ENCODE measurements at places on chromosomes 3 and 15.

DNA sequence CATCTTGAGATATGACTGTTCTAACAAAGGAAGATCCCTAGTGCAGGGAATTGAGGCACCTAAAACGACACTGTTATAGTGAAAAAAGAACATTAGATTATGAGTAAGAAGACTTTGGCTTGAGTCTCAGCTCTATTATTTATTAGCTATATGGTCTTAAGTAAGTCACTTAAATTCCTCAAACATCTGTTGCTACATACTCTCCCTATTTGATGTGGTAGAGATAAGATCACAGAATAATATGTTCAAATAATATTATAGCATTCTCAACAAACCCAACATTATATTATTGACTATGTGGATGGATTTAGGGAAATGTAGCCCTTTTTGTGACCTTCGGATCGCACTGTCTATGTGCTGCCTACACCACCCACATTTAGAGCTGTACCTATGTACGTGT is 136.9 kb downstream of the P2RY1 start:
- DNase-seq: no peak

- DNase-seq: no peak
These were observed 7.4 kb downstream of the A4GNT start for GRCh38 chr3:138124706-138125355.

- DNase-seq: no peak
These were observed 124.1 kb upstream of the MME start for GRCh38 chr3:154955907-154956533.

DNA sequence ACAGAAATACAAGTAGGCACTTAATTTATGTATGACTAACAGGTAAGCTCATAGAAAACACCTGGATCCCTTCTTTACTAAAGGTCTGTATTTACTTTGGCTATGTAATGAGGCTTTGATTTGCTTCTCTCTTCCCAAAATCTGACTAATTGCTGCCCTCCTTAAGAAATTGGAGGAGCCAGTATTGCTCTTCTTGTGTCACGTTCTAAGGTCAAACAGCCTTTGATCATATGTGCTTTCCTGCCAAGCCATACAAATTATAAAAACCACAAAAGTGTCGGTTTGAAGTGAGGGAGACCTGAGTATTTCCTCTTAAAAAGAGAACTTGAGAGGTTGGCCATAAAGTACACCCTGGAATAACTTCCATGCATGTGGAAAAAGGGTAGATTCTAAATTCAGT is 112.1 kb upstream of the MB21D2 start:
- no peak for DNase-seq

- DNase-seq: no peak
These were observed 43.0 kb upstream of the MEIS2 start for GRCh38 chr15:37143351-37143750.

- no peak for DNase-seq
These were observed 403.8 kb upstream of the GBE1 start for GRCh38 chr3:82165266-82165665.

DNA sequence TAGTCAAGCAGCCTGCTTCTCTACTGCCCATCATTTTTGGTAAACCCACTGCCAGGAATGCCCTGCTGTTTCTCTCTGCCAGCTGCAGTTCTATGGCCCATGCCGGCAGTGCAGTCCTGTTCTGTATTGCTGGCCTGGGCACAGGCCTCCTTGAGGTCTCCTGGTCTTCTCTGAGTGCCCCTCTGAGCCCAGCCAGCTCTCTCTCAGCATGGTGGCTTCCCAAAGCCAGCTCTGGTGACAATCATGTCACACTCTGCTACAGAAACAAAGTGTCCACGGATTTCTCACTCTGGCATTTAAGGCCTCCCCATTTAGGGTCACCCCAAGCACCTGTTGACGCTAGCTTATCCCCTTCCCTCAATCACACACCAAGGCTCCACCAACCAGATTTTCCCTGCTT is 24.5 kb downstream of the SRPRB start:
- no peak for DNase-seq

GRCh38 chr15:71044006-71044405 is 71.3 kb upstream of the THSD4 start:
- DNase-seq: no peak

DNA sequence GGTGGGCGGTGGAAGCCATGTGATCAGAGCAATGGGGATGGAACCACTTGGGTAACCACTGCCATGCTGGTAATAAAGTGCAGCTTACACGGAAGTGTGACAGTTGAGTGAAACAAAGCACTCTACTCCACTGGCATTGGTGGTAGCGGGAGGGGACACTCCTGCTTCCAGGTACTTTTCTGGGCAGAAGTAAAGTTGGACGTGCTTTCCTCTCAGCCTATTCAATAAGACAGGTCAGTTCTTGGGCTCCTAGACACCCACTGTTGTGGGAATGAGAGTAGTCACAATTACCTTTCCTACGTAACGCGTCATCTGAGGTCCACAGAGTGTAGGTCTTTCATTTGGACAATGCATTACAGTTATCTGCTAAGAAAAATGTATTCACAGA is 51.7 kb upstream of the CHD2 start:
- no peak for DNase-seq

DNA sequence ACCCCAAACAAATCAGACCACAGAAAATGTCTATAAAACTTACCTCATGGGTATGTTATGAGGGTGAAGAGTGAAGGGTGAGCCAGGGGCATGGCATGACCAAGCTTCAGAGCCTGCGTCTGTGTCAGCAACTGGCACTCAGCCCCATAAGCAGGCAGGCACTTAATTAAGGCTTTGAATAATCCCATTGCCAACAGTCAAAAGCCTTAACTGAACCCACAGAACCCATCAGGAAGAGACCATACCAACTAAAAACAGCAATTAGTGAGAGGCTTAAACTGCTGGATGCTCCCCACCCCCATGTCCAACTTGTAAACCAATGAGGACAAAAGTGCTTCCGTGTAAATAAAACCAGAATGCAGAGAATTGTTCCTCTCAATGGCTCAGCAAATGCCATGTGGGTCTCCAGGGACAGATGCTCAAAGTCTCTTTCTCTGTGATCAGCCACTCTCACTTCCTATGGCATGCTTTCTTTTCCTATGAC is 126.0 kb downstream of the MYLK start:
- no peak for DNase-seq

- DNase-seq: no peak
These were observed 752.0 kb upstream of the GRM7 start for GRCh38 chr3:6108957-6109356.

GRCh38 chr3:115239717-115240116 is 92.6 kb upstream of the ZBTB20 start:
- no peak for DNase-seq

- DNase-seq: no peak
These were observed 28.1 kb upstream of the INSYN1 start for GRCh38 chr15:73781038-73781925.

DNA sequence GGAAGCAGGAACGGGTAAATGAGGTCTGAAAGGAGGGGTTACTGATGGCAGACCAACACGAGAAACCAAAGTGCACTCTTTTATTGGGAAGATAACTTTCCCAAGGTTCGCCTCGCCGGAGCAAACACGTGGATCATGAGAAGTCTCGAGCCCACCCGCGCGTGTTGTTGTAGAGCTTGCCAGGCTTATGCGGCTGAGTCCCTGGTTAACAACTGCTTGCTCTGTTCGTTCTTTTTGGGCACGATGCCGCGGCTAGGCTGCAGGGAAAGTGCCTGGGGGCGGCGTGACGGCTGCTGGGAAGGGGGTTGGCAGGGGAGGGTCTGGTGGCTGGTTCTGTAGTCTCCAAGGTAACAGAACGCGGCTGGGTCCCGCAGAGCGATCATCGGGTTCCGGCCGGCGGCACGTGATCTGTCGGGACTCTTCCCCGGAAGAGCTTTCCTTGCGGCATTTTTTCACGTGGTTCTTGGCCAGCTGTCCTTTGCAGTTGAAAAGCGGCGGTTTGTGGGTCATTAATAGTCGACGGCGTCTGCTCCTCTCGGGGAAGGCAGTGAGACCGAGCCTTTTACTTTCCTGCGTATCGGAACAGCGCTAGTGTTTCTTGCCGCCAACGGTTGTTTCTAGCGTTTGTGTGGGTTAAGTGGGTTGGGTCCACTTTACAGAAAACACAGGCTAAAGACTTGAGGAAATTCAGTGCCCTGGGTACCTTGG is 1.5 kb downstream of the MGA start:
- DNase-seq: peak; percentile 68

DNA sequence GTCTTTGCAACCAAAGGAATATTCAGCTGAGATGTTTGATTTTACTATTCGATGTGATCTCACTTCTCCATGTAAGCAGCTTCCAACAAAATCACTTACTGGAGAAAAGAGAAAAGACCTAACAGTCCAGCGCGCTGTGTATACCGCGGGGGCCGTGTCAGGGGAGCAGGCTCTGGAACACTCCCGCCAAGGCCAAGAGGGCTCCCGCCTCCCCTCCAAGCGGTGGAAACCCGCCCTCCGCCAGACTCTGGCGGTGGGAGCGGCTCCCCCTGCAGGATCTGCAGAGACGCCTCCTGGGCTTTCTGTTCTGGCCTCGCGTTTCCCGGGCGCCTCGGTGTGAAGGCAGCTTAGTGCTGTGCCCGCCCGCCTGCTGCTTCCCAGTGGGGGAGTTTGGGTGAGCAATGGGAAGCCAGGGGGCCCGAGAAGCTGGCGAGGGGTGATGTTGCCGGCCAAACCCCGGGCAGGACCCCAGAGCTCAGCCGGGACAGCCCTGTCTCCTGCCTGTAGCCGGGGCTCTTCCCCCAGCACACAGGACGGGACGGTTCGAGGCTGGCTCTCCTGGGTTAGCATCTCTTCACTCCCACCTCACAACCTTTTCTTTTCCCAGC is 36.3 kb downstream of the CHST14 start:
- DNase-seq: peak; percentile 46

- no peak for DNase-seq
These were observed 34.3 kb downstream of the STT3B start for GRCh38 chr3:31567036-31567435.

GRCh38 chr3:84224262-84224661 is 734.5 kb upstream of the CADM2 start:
- no peak for DNase-seq

Data from stimulated activated naive CD4-positive, alpha-beta T cell treated with Interleukin-2 at 50 U/mL for 16 hours (primary cell).